Hematopoietic multipotent progenitor cell treated with erythropoietin and hydrocortisone succinate and interleukin-3 and kit ligand, for 15 days (in vitro differentiated cells): ENCODE measurements at places on chromosomes 12 and 14.

- no peak for DNase-seq
These were observed 1.3 kb downstream of the MDGA2 start for GRCh38 chr14:47674148-47674542.

GRCh38 chr14:84375235-84375634 lies 1154.7 kb upstream of the FLRT2 start:
- no peak for DNase-seq

DNA sequence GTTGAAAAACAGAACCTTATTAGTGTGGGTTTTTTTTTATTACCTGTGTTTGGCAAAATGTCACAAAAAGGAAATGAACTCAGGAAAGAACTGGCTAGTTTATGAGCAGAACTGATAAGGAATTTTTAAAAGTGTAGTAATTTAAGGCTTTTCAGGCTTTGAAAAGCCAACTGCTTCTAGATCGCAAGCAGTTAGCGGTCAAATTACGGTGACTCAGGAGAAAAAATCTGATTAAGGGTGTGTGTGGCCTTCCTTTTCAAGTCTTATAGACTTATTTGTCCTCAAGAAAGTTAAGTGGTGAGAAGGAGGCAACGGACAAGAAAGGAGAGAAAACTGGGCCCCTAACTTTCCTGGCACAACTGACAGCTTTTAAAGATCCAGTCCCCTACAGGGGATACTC lies 33.4 kb downstream of the PDZRN4 start:
- no peak for DNase-seq

DNA sequence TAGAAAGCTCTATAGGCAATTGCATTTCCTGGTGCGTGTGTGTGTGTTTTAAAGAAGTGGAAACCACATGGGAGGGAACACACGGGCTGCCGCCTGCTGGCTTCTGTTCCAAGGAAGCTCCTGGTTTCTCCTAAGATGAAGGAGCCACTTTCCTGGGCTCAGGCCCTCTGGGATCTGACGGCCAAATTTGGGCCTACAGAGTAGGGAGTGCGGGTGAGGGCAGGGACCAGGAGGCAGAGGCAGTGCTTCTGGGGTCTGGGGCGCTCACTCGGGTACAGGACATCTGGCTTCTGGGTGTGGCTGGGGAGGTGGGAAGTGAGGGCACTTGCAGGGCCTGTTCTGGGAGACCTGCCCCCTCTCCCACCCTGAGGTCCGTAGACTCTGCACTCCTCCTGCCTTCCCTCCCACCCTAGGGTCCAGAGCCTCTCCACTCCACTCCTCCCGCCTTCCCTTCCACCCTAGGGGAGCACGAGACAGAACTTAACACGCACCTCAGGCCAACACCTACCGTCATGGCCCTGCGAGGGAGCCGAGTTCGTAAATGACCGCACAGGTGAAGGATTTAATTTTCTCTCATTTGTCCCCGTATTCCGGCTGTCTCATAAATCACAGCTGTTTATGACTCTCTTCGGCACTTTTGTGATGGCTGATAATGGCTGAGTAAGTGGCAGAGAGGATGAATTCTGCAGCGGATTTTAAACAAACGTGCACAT lies 127.7 kb downstream of the KIF26A start:
- no peak for DNase-seq

DNA sequence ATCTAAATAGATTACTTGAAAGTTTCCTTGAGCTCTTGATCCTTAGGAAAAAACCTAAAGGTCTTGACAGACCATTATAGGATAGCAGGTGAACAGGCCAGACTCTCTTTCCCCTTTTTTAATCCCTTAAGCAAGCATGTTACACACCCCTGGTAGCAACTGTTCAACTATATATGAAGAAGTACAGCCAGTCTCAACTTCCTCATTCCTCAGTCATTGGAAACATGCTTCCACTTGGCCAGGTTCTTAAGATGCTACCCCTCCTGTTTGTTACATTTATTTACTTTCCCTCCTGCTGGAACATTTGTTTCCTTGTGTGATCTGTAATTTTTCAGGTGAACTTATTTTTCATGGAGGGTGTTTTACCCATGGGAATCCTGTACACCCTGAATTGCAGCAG lies 124.1 kb downstream of the ARMH4 start:
- DNase-seq: no peak

- DNase-seq: no peak
These were observed 252.6 kb downstream of the ACSS3 start for GRCh38 chr12:81330480-81330879.

DNA sequence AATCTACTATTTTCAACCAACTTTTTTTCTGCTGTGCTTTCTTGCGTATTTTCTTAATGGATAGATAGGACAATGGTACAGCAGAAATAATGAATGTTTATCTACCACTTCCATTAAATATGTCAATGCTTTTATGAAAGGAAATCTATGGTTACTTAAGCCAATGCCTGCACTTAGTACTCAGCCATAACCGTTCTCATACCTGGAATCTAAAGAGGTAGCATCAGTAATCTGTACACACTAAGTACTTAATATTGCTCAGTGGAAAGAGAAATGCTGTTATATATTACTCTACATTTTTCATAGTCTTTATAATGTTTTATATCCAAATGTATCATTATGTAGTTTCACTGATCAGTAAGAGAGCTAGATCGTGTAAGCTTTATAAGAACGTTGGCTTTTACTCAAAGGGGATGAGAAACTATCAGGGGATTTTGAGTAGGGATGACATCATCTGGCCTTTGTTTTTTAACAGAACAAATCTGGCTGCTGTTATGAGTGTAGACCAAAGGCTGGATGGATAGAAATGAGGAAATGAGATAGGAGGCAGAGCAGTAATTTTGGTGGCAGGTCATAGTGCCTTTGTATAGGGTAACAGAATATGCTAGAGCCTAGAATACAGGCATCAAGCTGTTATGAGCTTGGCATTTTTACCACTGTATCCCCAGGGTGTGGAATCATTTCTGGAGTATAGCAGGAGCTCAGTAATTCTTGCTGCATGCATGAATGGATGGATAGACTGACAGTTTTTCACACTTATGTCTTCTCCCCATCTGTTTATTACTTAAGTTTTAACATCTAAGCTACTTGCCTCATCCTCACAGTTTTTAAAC lies 34.0 kb downstream of the ALG10B start:
- no peak for DNase-seq

DNA sequence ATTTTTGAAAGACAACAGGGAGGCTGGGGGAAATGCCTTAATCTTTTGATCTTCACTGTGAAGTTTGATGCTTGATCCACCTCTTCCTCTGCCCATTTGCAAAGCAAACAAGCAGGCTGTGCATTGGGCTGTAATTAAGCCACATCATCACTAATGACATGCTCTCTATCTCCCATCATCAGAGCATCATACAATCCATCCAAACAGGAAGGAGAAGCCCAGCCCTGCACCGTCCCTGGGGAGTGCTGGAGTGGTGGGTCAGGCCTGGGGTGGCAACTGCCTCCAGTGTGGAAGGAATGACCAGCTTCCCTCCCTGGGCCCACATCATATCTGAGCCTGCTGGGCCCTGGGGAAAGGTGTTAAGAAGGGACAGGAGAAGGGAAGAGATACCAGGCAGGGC lies 6.9 kb upstream of the KRT74 start:
- no peak for DNase-seq

DNA sequence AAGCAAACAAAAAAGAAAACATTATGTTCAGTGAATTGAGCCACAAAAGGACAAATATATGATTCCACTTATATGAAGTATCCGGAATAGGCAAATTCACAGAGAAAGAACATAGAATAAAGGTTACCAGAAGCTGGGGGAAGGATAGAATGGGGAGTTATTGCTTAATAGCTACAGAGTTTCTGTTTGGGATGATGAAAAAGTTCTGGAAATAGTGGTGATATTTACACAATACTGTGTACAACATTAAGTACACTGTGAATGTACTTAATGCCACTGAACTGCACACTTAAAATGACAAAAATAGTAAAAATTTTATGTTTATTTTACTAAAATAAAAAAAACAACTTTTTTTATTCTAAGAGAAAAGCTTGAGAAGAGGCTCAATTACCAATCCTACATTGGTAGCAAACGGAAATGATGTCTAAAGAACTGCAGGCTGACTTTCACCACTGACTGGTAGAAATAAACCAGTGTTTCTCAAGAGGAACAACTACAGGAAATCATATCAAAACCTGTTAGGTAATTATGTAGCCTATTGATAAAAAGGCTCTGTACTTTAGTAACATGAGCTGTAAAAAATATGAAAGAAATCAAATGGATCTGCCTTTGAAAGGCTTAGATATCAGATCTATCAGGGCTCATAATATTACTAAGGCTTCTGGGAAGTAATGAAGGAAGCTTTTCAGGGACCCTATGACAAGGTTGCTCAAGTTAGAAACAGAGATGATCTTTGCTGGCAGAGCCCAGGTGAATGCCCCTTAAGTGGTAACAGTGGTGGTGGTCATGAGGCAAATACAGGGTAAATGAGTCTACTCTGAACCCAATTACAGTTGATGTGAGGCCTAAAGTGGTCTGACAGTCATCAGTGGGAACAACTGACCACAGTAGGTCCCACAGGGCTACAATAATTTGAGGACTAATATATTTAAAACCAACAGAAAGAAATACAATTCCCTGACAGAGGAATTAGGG lies 41.3 kb downstream of the BAZ1A start:
- no peak for DNase-seq

DNA sequence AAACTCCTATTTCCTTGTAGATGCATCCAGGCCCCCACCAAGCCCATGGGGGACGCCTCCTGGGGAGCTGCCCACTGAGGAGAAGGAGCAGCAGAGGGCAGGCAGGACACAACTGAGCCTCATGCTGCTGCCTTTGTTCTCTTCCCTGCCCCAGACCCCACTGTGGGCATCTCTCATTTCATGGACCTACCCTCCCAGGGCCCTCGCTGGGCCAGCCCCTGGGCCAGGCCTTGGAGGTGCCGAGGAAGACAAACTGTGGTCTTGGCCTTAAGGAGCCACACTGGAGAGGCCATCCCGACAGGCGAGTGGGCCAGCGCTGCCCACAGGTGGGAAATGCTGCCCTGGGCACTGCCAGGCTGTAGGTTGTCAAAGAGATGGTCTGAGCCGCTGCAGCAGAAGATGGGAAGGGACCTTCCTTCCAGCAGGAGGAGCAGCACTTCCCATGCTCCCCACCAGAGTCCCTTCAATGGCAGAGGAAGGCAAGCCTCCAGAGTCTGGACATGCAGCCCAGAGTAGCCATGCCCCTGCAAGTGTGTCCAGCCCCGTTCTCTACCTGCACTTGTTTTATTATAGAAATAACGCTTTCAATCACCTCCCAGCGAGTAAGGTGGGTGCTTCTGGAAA lies 147.4 kb downstream of the BCL11B start:
- DNase-seq: no peak

DNA sequence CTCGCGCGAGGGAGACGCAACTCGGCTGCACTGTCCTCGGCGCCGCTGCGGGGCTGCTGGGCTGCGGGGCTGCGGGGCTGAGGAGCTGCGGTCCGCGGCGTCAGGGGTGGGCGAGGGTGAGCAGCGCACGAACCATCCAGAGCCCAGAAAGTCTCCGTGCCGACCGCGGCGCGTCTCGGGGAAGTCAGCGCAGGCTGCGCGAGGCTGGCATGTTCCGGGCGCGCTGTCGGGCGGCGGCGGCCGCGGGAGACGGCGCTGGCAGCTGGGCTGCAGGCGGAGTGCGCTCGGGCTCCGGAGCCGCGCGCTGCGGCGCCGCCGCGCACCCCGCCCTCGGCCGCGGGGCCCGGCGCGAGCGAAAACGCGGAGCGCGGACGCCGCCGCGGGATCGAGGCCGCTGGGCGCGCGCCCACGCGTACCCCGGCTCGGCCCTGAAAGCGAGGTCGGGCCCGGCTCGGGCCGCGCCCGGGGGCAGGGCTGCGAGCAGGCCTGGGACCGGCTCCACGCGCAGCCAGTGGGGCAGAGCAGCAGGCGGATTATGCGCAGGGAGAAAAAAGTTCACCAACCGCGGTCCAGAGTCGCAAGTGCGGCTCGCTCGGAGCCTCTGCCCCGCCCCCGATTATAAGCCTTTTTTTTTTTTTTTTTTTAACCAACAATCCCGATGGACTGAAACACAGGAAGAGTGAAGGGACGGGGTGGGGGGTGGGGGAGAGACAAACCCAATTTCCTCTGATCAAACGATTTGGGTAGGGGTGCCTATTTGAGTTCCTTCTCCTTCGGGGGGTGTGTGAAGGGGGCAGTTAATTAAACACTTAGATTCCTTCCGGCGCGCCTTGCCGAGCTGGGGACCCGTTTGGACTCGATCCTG lies at the start of gene PRICKLE1:
PRICKLE1 (minus strand) TSS at position 282 of the 865 bp plus-strand sequence. CDS start 117,230 bp downstream, outside the sequence.
- no peak for DNase-seq

GRCh38 chr12:25942709-25943108 lies 15.8 kb upstream of the RASSF8 start:
- no peak for DNase-seq

DNA sequence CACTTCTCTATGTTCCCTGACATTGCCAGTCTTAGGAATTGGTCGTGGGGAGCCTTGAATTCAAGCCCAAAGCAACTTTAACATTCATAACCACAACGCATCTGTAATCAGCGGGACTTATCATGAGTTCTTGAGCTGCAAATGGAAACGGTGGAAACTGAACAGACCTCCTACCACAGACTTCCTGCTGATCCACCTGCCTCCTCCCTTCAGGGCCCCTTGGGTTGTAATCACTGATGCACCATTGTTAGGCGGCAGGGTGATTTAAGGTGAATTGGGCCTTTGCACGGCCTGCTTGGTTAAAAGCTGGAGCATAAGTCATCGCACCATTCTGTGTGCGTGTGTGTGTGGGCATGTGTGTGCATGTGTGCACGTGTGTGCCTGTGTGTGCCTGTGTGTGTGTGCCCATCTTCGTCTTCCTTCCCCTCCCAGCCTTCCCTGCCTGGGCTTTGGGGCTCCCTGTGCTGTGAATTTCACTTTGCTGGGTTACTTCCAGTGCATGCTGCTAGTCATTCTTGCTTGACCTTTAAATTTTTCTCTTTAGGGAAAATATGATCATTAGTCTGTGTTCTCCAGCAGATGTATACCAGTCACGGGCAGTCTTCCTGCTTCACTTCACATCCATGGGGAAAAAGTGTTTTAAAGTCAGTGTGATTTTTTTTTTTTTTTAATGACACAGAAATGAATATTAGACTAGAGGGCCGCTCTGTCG lies 29.1 kb downstream of the CHST11 start:
- DNase-seq: no peak

- DNase-seq: no peak
These were observed 817.2 kb downstream of the TMEM121 start for GRCh38 chr14:106343626-106344025.
